ENCODE measurements at places on chromosomes 5 and 9.

DNA sequence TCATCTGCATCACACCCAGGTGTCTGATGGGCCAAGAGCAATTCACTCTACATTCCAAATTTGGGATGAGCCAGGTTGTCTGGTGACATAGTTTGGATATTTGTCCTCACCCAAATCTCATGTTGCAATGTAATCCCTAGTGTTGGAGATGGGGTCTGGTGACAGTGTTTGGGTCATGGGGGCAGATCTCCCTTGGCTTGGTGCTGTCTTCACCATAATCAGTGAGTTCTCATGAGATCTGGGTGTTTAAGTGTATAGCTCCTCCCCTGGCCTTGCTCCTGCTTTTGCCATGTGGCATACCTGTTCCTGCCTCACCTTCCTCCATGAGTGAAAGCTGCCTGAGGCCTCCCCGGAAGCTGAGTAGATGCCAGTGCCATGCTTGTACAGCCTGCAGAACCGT, 7.4 kb upstream of the SIL1 start:
- DNase-seq, result no peak

DNA sequence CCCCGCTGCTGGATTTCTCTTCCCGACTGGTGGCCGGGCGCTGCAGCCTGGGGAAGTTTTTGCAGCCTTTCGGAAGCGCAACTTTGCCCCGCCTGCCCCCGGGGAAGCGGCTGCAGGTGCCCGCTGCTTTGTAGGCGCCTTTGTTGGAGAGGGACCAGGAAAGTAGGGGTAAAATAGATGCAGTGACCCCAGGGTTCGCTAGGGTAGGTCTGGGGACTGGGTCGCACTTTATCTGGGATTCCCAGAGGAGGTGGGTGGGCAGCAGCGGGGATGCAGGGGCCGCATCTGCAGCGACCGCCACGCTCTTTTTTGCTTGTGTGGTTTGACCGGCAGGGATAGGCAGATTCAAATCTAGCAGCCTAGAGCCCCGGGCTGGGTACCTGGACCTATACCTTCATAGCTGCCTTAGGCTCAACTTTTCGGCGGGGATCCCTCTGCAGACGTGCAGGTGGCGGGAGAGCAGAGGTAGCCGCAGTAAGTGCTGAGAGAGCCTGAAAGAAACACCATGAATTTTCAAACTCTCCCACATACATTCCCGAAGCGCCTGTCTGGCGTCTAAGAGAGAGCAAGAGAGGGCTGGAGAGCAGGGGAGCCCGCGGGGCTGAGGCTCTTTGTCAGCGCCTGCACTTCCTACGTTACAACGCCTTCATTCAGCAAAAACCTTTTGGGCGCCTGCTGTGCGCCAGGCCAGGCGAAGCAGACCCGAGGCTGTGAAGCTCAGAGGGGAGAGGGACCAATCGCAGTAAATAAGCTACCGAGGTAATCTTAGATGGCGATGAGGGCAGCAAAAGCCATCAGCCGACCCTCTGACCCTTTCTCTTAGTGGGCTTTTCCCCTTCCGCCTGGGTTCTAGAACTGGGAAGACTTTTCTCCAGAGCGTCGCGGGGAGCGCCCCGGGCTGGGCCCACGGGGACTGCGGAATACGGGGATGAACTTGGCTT, 642 bp downstream of the SV2C start:
- no peak for DNase-seq

- no peak for DNase-seq
Measured at GRCh38 chr9:129643706-129644105, 1.8 kb upstream of the ASB6 start.

GRCh38 chr9:89454498-89455355, 43.2 kb downstream of the SEMA4D start:
- no peak for DNase-seq

DNA sequence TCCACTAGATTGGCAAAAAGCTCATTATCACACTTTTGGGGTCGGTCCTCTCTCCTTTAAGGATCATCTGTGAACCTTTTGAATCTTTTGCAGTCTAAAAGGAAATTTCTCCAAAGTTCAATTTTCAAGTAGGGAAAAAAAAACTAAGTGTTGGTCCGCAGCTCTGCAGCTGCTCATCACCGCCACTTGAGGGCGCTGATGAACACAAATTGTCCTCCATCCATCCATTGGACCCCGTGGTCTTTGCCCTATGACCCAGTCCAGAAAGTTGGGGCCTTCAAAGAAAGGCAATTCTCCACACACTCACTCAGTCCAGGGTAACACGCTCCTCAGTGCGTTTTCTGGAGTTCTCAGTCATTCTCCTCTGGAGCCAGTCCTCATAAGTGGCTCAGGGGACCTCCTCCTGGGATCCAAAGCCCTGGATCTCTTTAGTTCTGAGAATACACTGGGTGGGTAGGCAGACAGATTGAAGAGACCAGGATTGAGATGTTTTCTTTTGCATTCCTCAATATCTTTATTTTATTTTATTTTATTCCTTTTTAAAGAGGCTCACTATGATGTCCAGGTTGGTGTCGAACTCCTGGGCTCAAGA, 63.6 kb upstream of the SLC28A3 start:
- DNase-seq, result no peak

DNA sequence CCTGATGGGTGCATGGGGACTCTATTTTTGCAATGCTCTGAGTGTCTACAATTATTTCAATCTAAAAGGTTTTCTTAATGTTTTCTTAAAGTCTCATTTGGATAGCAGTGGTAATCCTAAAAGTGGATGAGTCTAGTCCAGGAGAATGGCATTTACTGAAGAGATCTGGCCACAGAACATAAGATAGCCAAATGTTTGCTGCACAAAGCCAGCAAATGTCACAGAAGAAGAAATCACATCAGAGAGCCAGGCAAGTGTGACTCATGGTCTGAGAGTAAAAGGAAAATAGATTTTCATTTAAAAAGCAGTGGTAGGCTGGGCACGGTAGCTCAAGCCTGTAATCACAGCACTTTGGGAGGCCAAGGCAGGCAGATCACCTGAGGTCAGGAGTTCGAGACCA, 352.7 kb upstream of the GRAMD2B start:
- DNase-seq, result no peak

DNA sequence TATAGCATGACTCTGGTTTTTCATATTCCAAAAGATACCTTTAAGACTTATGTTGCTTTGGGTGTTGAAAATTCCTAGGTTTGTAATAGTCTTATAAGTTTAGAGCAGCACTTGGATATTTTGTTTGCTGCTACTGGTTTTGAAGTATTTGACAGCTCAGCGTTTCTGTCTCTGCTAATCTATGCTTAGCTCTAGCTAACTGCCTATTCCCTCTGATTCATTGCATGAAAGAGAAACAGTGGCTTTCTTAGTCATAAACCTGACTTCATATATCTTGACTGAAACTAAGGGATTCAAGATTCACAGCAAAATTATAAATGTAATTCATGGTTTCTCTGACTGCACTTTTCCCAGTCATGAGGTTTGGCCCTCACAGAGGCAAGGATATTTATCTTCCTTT, 35.6 kb upstream of the ANXA1 start:
- DNase-seq, result no peak

GRCh38 chr9:93232388-93232960, 48.5 kb downstream of the WNK2 start:
- DNase-seq, result no peak

- DNase-seq, result no peak
Measured at GRCh38 chr5:60806591-60807243, 37.4 kb downstream of the ELOVL7 start.

- no peak for DNase-seq
Measured at GRCh38 chr5:10703676-10704075, 57.4 kb downstream of the DAP start.

- DNase-seq, result no peak
Measured at GRCh38 chr9:81474792-81475191, 214.6 kb downstream of the TLE1 start.

- DNase-seq, result no peak
Measured at GRCh38 chr9:9799287-9799686, 813.5 kb downstream of the PTPRD start.

- DNase-seq, result no peak
Measured at GRCh38 chr5:160547061-160547460, 125.4 kb downstream of the PTTG1 start.

DNA sequence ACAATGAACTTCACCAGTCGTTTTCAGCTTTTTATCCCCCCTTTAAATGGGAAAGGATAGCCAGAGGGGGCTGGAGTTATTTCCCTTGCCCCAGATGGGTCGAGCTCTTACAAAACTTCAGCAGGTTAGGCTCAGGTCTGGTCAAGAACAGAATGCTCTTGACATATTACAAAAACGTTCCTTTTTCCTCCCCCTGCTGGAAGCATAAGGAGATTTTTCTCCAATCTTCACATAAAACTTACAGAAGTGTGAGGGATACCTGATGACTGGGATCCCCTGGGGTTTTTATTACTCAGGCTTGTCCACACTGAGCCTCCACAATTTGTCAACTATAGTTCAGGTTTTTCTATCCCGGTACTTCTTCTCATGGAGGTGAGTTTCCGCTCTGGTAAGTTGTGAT, 60.8 kb downstream of the CSF2 start:
- no peak for DNase-seq

DNA sequence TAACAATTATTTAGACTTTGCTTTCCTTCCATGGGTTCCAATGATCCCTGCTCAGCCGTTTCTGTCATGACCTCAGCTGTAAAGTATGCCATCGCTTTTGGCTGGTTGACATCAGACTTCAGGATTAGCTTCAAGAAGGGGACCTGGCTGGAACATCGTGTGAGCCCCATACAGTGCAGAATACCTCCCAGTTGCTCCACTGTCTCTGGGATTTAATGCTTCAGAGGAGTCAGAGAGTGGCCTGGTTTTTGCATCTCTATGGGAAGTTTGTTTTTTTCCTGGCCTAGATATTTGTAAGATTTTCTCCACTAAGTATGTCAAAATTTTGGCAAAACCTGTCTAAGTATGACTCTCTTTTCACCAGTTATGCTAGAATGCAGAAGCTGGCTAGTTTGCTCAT, 216.9 kb downstream of the GABBR2 start:
- DNase-seq, result no peak

- DNase-seq, result no peak
Measured at GRCh38 chr5:84036842-84037241, 316.2 kb upstream of the HAPLN1 start.

GRCh38 chr5:147691130-147691529, 91.4 kb downstream of the JAKMIP2 start:
- no peak for DNase-seq

- DNase-seq, result no peak
Measured at GRCh38 chr9:71210326-71210725, 88.9 kb upstream of the TRPM3 start.

DNA sequence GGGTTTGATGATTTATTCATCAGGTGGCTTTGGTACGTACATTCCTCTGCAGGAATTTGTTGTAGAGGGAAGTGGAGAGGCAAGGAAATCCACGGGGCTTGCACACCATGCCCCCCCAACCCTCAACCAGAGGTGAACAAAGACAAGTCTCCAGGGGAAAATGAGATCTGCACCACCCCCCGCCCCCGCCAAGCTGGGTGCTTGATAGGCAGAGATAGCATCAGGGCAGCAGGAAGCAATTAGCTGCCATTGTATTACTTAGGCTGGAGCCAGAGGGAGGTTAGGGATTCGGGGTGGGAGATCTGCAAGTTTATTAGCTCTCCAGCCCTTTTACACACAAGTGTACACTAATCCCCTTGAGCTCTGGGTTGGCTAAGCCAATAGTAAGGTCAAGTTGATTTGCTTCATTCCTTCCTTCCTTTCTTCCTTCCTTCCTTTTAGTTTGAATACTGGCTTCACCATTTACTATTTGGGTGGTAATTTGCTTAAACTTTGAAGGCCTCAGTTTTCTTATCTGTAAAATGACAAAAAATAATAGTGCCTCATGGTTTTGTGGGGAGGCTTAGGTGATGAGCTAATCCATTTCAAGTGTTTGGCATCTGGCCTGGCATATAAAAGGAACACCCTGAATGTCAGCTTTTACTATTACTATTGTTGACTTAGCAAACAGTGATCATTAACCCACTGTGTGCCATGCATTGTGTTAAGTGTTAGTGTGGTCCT, 34.1 kb downstream of the SPRY4 start:
- no peak for DNase-seq

DNA sequence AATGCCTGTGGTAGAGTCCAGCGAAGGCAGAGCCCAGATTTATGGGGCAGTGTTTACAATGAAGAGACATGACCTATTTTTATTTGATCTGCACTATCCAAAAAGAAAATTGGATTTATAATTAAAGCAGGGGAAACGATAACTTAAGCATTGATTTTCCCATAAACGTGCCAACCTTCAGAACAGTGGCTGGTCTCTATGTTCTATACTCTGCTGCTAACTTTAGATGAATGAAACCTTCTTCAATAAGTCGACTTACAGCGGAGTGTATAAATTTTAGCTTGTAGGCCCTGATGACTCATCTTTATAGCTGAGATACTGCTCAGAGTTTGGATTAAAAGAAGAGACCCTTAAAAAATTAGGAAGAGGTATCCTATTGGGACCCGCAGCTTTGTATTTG, 452.6 kb downstream of the TLR4 start:
- DNase-seq, result no peak

DNA sequence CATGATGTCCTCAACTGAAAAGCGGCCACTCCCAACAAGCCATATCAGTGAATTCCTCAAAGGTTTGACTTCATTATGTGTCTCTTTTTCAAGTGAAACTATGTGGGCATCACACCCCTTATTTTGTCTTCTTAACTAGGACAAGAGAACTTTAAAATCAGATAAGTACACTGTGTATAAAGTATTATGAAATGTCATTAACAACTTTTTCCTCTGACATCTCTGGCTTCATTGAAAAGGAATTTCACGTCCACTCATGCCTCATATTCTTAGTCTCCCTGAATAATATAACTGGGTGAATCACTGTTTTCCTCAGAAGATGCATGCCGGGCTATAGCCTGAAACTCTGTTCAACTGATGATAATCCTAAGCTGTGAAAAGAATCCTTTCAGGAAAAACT, 415.8 kb downstream of the ACTL7B start:
- no peak for DNase-seq

- no peak for DNase-seq
Measured at GRCh38 chr5:94693043-94693822, 74.8 kb downstream of the SLF1 start.

- DNase-seq, result no peak
Measured at GRCh38 chr9:98379572-98379971, 124.1 kb upstream of the TBC1D2 start.

DNA sequence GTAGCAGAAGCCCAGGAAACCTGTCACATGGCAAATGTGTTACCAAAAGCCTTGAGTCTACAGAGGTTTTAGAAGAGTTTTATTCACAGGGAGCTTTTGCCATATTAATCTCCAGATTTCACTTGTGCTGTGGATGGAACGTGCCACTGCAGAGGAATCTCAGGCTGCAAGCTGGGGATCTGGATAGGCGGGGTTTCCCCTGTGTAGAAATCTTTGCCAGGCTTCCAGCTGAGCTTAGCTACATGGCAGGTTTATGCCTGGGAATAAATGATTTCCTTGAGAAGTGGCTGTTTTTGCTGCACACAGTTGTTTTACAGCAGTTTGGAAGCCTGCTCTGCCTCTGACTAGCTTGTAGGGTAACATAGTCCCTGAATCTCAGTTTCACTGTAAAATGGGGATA, 224.6 kb upstream of the PLPPR1 start:
- no peak for DNase-seq

DNA sequence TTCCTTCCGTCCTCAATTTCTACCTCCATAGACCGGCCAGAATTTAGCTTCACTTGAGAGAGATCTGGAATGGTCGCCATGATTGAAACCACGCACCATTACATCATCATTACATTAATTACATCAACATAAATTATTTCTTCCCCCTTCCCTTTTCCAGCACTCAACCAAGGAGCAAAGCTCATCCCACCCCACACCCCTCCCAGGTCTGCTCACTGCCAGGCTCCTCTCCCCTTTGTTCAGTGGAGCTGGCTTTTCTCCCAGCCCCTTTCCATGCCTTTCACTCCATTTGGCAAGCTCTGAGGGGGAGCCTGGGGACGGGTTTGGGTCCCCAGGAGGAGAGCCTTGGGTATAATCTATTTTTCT, 8.4 kb downstream of the RACK1 start:
- DNase-seq, result no peak

GRCh38 chr5:73388306-73388684, 60.3 kb downstream of the FOXD1 start:
- DNase-seq, result no peak

Data from C1 segment of cervical spinal cord (tissue), 14 donors.